ENCODE measurements at places on chromosomes 12 and 14. TPM values are rescaled to one million over a fixed set of nuclear protein-coding genes. Genes with fewer than 3 reads are reported as not detected.
A peak's percentile ranks its signal among the peaks of the same experiment; 100 is the strongest.

C1QL4 gene
- not detected for total RNA-seq

MYL2 gene
- not detected for total RNA-seq

IL23A gene
- total RNA-seq = 3.7 TPM

DDX55 gene
- 44.7 TPM for total RNA-seq

C12orf54 gene
- total RNA-seq = not detected

MLH3 gene
- total RNA-seq = 15.1 TPM

DBX2 gene
- not detected for total RNA-seq

CEP128 gene
- total RNA-seq = 32.9 TPM

DNA sequence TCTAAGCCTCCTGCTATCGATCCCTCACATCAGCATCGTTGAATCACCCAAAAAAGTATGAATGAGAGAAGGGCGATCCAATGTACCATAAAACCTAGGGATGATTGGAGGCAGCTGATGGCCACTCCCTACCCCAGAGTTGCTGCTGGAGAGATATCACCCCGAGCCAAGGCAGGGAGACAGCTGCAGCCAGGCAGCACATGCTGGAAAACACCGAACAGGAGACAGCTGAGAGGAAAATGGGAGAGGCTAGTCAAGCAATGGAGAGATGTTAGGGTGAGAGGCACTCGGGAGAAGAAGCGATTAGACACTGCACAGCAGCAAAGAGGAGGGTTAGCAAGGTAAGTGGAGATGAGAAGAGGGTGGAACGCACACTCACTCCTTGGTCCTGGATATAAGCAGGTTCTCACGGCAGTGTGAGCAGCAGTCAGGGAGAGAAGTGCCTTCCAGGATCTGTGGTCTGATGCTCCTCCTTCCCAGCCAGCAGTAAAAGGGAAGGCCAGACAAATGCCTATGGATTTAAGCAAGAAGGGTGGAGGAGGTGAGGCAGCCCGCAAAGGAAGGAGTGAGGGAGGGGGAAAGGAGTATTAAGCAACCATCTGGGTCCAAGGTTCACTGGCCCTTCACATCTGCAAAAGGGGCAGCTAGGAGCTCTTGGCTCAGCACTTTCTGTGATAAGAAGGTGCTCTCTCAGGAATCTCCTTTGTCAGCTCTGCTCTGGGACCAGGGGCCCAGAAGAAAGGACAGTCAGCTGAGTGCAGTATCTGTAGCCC, at the start of gene SLC7A7:
Gene SLC7A7, minus strand, starts transcription at position 495 of the 773 bp plus-strand sequence. CDS start 2,037 bp downstream, outside the sequence.
- no peak within 1 kb of the TSS for H3K27ac ChIP-seq
- H3K36me3 ChIP-seq = no peaks in the 10 kb centered on the region
- no peak within 1 kb of the TSS for H3K4me3 ChIP-seq
- H3K4me1 ChIP-seq = peaks cover 22% of the 10 kb centered on the region
- no peak for DNase-seq

- H3K36me3 ChIP-seq = no peaks in the 10 kb centered on the region
- H3K27ac ChIP-seq = no peak overlapping the region
- no peaks in the 10 kb centered on the region for H3K27me3 ChIP-seq
- no peak overlapping the region for H3K4me3 ChIP-seq
These were observed 23.3 kb downstream of the PAX9 start for GRCh38 chr14:36684946-36685345.

GRCh38 chr12:60539592-60539991, 943.8 kb downstream of the SLC16A7 start:
- no peaks in the 10 kb centered on the region for H3K36me3 ChIP-seq
- no peak overlapping the region for H3K4me3 ChIP-seq
- H3K27me3 ChIP-seq = no peaks in the 10 kb centered on the region
- DNase-seq = no peak

GRCh38 chr12:15982471-15982870, 71.3 kb downstream of the DERA start:
- no peak overlapping the region for H3K27ac ChIP-seq
- no peaks in the 10 kb centered on the region for H3K27me3 ChIP-seq
- DNase-seq = no peak
- peaks cover 11% of the 10 kb centered on the region for H3K36me3 ChIP-seq

DNA sequence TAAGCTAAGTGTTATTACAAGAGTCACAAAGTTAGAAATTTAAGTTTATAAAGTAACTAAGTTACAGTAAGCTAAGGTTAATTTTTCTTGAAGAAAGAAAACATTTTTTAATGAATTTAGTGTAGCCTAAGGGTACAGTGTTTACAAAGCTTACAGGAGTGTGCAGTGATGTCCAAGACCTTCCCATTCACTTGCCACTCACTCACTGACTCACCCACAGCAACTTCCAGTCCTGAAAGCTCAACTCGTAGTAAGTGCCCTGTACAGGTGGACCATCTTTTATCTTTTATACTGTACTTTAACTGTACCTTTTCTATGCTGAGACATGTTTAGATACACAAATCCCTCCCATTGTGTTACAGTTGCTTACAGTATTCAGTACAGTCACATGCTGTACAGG, 60.9 kb upstream of the TMEM263 start:
- H3K27me3 ChIP-seq = peaks cover 8% of the 10 kb centered on the region
- peaks cover 13% of the 10 kb centered on the region for H3K4me1 ChIP-seq
- no peak overlapping the region for H3K4me3 ChIP-seq
- no peaks in the 10 kb centered on the region for H3K36me3 ChIP-seq
- no peak for DNase-seq

GRCh38 chr12:105109465-105110212, 2.1 kb downstream of the WASHC4 start:
- peak overlapping the region; percentile 98 for H3K27ac ChIP-seq
- H3K27me3 ChIP-seq = peaks cover 12% of the 10 kb centered on the region
- H3K36me3 ChIP-seq = peaks cover 33% of the 10 kb centered on the region
- peak; percentile 31 for DNase-seq

- H3K27me3 ChIP-seq = no peaks in the 10 kb centered on the region
- no peak overlapping the region for H3K4me3 ChIP-seq
- H3K27ac ChIP-seq = no peak overlapping the region
- H3K4me1 ChIP-seq = no peaks in the 10 kb centered on the region
- no peak for DNase-seq
These were observed 122.8 kb downstream of the RASSF9 start for GRCh38 chr12:85713373-85713772.

GRCh38 chr14:26928019-26928418, 330.2 kb upstream of the NOVA1 start:
- H3K4me1 ChIP-seq = no peaks in the 10 kb centered on the region
- no peak for DNase-seq
- no peaks in the 10 kb centered on the region for H3K36me3 ChIP-seq
- H3K27me3 ChIP-seq = no peaks in the 10 kb centered on the region

- peak overlapping the region; percentile 8 for H3K27ac ChIP-seq
- no peaks in the 10 kb centered on the region for H3K27me3 ChIP-seq
- peaks cover 51% of the 10 kb centered on the region for H3K36me3 ChIP-seq
- DNase-seq = no peak
- peaks cover 53% of the 10 kb centered on the region for H3K4me1 ChIP-seq
- peak overlapping the region; percentile 98 for H3K4me3 ChIP-seq
These were observed 2.0 kb downstream of the RAN start for GRCh38 chr12:130873825-130874224.

DNA sequence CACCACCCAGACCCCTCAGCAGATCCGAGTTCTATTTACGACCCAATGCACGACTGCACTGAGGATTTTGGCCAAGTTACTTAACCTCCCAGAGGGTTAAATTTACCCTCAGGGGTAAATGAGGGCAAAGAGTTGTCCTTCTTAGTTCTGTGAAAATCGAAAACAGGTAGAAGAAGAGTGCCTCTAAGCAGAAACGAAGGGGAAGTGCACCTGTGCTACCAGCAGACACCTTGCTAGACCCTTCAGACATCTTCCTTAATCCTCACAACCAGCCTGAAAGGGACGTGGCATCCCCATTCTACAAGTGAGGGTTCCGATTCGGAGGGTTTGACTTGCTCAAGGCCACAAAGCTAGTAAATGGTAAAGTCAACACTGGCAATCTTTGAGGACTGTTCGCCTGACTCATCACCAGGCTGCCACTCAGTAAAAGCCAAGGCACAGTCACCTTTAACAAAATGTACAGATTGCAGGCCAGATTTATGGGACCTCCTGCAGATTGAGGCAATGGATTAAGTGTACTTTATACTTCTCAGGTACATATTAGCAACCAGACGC, 1.6 kb downstream of the GSG1 start:
- peaks cover 43% of the 10 kb centered on the region for H3K4me1 ChIP-seq
- DNase-seq = no peak
- H3K27ac ChIP-seq = peak overlapping the region; percentile 73
- peaks cover 1% of the 10 kb centered on the region for H3K27me3 ChIP-seq
- no peaks in the 10 kb centered on the region for H3K36me3 ChIP-seq

DNA sequence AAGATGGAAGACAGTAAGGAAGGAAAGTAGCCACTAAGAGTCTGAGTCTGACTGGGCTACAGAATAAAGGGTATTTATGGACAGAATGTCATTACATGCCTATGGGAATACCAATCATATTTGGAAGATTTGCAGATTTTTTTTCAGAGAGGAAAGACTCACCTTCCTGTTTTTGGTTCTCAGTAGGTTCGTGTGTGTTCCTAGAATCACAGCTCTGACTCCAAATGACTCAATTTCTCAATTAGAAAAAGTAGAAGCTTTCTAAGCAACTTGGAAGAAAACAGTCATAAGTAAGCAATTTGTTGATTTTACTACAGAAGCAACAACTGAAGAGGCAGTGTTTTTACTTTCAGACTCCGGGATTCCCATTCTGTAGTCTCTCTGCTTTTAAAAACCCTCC, 15.4 kb upstream of the PAPLN start:
- H3K36me3 ChIP-seq = peaks cover 39% of the 10 kb centered on the region
- H3K27me3 ChIP-seq = no peaks in the 10 kb centered on the region
- no peak overlapping the region for H3K27ac ChIP-seq
- peaks cover 8% of the 10 kb centered on the region for H3K4me1 ChIP-seq

DNA sequence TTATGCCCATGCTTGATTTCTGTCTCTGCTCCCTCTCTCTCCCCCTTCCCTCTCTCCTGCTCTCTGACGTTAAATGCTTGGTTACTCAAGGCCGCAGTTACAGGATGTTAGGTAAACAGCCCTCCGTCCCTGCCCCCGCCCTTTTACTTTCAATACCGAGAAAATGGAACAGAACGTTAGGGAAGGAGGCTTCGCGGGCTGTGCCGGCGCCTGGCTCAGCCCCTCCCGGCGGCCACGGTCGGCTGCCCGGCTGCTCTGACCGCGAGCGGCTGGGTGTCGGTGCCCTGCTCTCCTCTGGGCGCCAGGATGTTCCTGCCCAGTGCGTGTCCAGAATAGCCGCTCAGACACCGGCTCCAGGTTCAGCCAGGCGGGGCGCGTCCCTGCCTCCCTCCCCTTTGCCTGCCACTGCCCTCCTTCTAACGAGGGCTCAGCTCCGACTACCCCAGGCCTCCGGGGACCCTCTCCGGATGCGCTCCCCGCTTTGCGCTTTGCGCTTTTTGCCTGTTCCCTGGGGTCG, 166.1 kb downstream of the ADCK1 start:
- peak overlapping the region; percentile 59 for H3K4me3 ChIP-seq
- H3K4me1 ChIP-seq = peaks cover 4% of the 10 kb centered on the region
- peak overlapping the region; percentile 75 for H3K27ac ChIP-seq
- peak; percentile 74 for DNase-seq
- H3K36me3 ChIP-seq = no peaks in the 10 kb centered on the region
- H3K27me3 ChIP-seq = peaks cover 27% of the 10 kb centered on the region

GRCh38 chr12:31508436-31509150, 82.3 kb downstream of the DENND5B start:
- H3K36me3 ChIP-seq = no peaks in the 10 kb centered on the region
- H3K4me1 ChIP-seq = no peaks in the 10 kb centered on the region

- no peak overlapping the region for H3K4me3 ChIP-seq
- no peaks in the 10 kb centered on the region for H3K4me1 ChIP-seq
- DNase-seq = no peak
- H3K27me3 ChIP-seq = peaks cover 7% of the 10 kb centered on the region
These were observed 86.7 kb downstream of the ZNF664 start for GRCh38 chr12:124059752-124060151.

- DNase-seq = no peak
- H3K36me3 ChIP-seq = no peaks in the 10 kb centered on the region
- no peak overlapping the region for H3K27ac ChIP-seq
These were observed 404.5 kb downstream of the FUT8 start for GRCh38 chr14:65817011-65817410.

DNA sequence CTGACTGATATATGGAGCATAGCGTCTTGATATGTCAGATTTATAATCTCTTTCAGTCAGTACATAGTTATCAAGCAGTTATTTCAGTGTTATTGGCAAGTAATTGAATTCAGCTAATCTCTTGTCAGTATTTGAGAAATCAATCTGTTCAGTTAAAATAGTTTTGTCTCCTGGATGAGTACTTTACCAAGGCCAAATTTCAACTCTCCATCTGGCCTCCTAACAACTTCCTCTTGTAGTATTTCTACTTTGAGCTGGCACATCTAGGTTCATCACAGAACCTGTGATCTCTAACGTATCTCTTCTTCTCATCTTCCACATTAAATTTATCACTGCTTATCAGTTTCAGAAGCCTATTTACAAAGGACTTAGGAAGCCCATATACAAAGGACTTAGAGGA, 690.5 kb downstream of the C12orf50 start:
- H3K4me3 ChIP-seq = no peak overlapping the region
- H3K27ac ChIP-seq = no peak overlapping the region
- H3K4me1 ChIP-seq = no peaks in the 10 kb centered on the region
- DNase-seq = no peak
- H3K27me3 ChIP-seq = no peaks in the 10 kb centered on the region

DNA sequence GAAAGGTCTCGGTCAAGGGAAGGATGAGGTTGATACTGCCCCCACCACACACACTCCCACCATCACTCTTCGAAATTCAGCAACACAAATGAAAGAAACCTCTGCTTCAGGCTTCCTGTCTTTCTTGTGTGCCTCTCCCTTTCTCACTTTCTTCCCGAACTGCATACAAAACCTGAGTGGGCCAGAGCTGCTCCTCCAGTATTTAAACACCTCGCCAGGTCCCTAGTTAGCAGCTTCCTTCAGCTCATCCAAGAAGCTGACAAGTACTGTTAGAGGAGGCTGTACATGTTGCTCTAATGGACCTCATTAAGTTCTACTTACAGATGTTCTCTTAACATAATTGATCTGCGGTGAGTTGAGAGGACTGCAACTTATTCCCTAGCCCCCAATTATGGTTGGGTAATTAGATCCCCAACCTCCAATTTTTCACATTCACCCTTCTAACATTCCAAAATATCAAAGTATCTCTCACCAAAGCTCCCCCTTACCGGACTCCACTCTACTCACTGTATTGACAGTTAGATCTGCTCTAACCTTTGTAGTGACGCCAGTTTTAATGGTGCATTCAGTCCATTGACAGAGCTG, 4.1 kb upstream of the LMO3 start:
- H3K4me3 ChIP-seq = no peak overlapping the region
- no peaks in the 10 kb centered on the region for H3K36me3 ChIP-seq
- peaks cover 3% of the 10 kb centered on the region for H3K4me1 ChIP-seq

DNA sequence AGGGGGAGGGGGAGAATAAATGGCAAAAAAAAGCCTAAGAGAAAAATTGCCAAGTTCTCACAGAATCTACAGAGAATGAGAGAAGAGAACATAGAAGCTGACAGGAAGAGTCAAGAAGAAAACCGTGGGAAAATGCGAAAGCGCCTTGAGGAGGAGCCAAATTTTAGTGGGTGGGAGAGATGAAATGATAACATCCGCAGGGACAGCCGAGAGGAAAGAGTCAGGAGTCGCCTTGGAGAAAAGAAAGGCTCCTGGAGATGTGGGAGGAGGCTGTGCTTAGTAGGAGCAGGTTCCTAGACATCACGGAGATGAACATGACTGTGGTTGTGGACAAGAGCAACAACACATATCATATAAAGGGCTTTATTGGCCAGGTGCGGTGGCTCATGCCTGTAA, 49.4 kb downstream of the PHLDA1 start:
- no peaks in the 10 kb centered on the region for H3K36me3 ChIP-seq
- DNase-seq = no peak
- H3K4me1 ChIP-seq = peaks cover 65% of the 10 kb centered on the region
- no peaks in the 10 kb centered on the region for H3K27me3 ChIP-seq
- no peak overlapping the region for H3K27ac ChIP-seq

All from activated CD8-positive, alpha-beta T cell treated with anti-CD3 and anti-CD28 coated beads, Interleukin-2, amount 10 ng/mL, durations not matched to agents 7 days and 5 days (primary cell).